ENCODE measurements at places on chromosomes 7 and 10. TPM values are rescaled to one million over a fixed set of nuclear protein-coding genes. Genes with fewer than 3 reads are reported as not detected.

DNA sequence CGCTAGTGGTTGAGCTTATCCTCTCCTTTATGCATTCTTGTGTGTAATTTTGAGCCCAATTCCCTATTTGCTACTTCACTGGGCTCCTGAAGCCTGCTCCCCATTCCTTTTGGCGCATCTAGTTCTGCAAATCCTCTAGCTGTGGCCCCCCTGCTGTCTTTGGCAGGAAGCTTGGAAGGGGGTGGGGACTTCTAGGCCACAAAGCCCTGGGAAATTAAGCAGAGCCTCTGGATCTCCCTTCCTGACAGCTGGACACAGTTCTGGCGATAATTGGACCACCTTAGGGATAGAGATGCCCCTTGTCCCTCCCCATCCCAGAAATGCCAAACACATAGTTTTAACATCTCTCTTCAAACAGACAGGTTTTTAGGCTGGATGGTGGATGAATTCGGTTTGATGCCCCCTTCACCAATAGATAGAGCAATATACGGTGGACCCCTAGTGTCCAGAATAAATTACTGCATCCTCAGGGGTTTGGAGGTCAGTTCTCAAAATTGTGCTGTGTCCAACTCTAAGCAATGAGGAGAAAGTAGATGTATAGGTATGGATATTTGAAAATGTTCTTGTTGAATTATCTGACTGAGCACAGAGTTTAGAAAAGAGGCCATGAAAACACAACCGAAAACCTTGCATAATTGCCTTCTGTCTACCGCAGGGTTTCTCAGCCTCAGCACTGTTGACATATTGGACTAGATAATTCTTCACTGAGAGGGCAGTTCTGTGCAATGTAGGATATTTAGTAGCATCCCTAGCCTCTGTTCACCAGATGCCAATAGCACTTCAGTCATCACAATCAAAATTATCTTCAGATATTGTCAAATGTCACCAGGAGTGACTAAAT is 75.5 kb downstream of the PAPSS2 start:
- no peak for DNase-seq

DNA sequence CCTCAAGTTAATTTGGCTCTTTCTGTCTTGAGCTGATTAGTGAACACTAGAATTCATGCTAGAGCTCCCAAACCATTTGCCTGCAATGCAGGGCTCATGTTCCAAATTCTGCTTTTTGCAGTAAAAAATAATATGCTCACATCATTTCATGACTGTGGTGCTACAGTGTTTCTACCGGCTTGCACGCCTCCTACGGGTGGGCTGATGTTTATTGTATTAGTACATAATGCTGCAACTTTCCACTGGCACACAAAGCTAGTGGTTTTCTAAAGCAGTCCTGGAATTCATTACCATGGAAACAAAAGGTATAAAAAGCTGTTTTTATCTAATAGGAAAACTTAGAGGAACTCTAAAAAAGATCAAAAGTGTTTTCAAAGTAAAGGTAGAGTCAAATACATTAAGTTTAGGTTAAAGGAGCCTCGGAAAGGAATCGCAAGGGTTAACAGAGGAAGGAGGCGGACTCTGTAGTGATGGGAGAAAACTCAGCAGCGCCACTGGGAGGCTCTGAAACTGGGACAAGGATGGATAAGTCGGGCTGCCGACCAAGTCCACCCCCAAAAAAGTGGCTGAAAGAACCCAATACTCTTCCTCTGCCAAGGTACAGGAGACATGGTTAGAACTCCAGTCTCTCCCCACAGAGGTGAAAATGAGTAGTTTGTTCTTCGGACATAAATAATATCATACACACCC is 25.9 kb downstream of the GRM8 start:
- no peak for DNase-seq

GRCh38 chr7:3497796-3498195 is 196.7 kb downstream of the SDK1 start:
- DNase-seq, result no peak

DNA sequence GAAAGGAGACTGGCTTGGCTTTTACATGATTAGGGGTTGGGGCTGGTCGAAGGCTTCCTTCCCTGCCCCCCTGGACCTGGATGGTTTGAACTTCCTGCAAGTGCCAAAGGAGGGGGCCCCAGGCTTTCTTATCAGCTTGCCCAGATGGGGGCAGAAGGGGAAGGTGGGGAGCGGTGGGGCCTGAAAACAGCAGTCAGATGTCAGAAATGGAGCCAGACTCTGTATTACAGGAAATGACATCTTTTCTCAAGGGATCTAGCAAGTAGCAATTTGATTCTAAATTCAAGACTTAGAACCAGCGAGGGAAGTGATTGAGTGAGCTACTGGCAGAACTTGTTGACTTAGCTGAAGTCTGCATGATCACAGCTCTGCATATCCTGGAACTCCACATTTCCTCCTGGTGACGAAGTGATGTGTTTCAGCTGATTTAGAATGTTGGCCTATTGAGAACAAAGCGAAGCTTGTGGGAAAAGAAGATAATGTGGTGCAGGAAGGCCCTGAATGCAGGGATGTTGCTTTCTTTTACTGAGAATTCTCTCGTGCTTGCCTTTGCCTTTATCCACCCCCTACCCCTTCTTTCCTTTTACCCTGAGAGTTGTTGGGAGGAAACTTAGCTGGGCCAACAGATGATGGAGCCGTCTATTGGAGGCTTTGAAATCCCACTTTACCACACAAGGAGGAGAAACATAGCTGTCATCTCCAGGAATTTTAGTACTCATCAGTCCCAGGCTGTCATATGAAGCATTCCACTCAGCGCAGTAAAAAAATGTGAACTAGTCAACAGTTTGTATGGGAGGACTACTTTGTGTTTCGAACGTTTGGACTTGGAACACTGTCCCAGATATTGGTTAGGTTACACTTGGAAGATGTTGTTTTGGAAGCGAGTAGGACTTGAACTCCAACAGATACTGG is 43.2 kb downstream of the CCNY start:
- no peak for DNase-seq

DNA sequence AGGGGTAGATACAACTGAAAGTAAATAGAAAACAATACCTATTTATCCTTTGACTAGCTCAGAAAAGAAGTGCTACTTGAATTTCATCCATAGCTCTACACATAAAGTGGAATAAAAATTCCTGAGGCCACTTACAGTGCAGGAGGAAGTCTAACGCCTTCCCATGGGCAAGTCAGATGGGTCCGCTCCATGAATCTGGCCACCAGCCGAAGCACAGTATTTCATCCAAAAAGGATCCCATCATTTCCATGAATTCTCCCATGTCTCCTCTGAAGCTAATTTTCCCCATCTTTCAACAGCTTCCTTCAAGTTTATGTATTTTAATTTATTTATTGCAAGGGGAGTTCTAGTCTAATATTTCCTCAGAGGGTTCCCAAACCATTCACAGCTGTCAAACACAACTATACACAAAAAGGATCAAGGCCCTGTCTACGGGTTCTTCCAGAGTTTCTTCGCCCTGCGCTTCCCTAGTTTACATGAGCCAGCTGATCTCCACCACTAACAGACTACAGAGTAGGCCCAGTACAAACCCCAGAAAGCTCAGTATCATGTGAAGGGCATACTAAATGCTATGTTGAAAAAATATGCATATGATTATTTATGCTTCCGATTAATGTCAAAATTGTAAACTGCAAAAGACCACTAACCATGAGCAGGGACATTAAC is 184.7 kb downstream of the DOCK4 start:
- no peak for DNase-seq

GRCh38 chr10:8055420-8056349 is 1.2 kb downstream of the GATA3 start:
- no peak for DNase-seq

DNA sequence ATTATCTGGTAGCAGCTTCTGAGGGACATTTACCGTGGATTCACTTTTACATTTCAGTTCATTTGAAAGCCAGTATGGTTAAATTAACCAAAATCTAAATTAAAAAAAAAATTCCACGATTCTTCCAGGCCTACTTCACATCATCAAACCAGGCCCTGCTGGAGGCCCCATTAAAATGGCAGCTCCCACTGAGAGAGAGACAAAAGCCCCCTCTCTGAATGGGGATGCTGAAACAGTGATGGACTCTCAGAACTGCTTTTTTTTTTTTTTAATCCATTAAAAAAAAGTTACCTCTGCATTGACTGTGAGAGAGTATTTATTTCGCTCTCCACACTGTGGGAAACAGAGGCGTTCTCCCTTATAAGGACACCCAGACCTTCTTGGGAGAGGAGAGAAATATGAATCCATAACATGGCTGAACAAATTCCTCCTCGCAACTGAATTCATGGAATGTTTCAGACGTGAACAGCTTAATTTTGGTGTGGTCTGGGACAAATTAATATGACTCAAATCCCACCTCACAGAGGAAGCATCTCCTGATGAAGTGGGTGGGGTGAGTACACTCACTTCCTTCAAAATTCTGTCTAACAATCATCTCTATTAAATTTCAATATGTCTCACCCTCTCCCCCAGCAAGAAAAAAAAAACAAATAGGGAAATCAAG is 73.5 kb downstream of the SAMD9 start:
- DNase-seq, result no peak

GPR15LG gene
- total RNA-seq, result not detected

GRCh38 chr10:75648351-75648750 is 216.9 kb downstream of the LRMDA start:
- no peak for DNase-seq

GRCh38 chr7:120400806-120401455 is 128.0 kb downstream of the KCND2 start:
- DNase-seq, result no peak

- DNase-seq, result no peak
Measured at GRCh38 chr7:13021566-13022300, 334.3 kb downstream of the ARL4A start.

DNA sequence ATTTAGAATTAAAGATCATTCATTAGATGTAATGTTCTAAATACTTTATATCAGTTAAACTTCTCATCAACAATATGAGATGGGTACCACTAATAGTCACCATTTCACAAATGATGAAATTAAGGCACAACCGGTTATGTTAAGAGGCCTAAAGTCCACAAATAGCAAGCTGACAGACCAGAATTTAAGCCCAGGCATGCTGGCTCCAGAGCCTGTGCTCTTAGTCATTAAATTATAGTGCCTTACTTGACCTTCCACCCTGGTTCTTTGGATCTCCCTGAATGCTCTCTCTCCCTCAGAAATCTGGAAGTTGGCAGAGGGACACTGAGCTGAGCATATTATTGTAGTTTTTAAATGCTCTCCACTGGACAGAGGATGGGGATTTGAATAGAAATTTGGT is 3.6 kb downstream of the LIPN start:
- DNase-seq, result no peak

GPR85 gene
- total RNA-seq, result 2.3 TPM

GRCh38 chr7:129213828-129214227 is 11.0 kb upstream of the AHCYL2 start:
- DNase-seq, result no peak

DNA sequence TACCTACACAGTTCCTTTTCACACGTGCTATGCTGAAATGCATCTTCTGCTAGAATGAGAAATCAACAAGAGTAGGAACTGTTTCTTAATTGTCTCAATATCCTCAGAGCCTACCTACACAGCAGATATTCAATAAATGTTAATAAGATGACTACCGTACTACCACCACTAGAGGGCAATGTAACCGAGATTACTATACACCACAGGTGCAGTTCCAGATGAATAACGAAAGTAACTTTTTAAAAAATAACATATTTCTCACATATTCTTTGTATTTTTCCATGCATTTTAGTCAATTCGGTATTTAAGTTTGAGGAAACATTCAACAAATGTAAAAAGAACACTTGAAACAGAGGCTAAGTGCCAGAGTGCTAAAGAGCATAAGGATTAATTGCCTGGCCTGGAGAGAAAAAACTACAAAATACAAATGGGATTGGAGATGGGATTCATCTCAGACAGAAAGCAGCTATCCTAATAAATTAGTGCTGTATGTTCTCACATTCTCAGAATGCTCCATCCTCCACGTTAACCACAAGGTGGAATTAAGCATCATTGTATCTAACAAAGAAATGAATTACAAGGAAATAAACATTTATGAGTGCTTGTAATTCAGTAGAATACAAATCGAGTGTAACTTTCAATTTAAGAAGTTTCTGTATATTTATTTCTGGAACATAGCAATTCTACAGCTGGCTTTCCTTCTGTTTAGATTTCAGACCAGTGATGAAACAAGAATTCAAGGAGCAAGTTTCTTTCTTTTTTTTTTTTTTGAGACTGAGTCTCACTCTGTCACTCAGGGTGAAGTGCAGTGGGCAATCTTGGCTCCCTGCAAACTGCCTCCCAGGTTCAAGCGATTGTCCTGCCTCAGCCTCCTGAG is 20.3 kb upstream of the HECTD2 start:
- DNase-seq, result no peak

- DNase-seq, result no peak
Measured at GRCh38 chr7:98202367-98203195, 8.7 kb upstream of the BHLHA15 start.

- DNase-seq, result no peak
Measured at GRCh38 chr10:63337455-63338251, 128.1 kb downstream of the JMJD1C start.

DNA sequence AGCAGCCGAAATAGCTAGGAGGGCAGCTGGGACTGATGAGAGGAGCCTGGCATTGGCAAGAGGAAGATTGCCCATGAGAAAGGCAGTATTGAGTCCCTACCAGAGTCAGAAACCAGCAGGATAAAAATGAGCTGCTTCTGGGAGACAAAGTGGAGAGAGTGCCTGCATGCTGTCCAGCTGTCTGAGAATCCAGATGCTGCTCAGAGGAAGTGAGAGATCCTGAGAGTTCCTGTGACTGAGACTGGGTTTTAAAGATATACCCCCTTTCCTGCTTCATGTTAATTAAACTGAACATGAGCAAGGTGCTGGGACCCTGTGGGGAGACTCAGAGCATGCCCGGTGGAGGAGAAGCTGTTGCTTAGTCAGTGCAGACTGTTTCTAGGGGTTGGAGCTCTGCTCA is 107.5 kb downstream of the KIF20B start:
- DNase-seq, result no peak

DNA sequence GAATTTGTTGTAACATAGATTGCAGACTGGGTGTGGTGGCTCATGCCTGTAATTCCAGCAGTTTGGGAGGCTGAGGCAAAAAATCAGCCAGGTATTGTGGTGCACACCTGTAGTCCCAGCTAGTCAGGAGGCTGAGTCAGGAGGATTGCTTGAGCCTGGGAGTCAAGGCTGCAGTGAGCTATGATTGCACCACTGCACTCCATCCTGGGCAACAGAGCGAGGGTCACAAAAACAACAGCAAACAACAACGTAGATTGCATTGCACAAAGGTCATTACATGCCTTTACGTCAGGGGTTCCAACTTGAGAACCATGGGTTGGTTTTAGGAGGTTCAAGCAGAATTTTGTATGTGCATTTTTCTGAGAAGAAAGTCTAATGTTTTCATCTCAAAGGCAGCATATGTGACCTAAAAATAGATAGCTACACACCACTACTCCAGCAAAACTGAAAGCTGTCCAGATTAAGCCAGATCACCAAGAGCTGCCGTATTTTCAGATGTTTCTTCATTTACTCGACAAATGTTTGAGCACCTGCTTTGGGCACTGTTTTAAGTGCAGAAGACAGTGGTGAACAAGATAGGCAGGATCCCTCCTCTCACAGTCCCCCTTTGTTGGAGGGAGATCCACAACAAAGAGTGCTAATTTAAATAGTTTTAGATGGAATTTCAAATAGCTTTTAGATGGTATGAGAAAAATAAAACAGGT is 28.3 kb upstream of the CYP26C1 start:
- DNase-seq, result no peak
